ENCODE measurements at places on chromosomes 11 and 22.

- no peak for DNase-seq
Measured at GRCh38 chr11:37115963-37116362, 517.9 kb upstream of the RAG2 start.

DNA sequence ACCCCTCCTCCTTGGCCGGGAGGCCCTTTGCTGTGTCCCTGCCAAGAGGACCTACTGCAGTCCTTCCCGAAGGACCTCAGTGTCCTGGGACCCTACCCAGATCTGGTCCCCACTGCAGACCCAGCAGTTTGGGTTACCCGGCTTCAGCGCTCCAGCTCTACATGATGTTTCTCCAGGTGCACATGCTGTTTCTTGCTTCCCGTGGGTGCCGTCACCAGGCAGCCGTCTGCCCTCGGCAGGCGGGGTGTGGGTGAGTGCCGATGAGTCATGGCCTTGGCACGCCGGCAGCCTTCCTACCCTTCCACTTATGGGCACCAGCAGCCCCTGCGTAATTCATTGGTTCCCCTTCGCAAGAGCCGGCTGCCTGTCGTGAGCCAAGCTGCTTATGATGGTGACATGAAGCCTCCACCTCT, 101.8 kb downstream of the BCR start:
- no peak for DNase-seq

DNA sequence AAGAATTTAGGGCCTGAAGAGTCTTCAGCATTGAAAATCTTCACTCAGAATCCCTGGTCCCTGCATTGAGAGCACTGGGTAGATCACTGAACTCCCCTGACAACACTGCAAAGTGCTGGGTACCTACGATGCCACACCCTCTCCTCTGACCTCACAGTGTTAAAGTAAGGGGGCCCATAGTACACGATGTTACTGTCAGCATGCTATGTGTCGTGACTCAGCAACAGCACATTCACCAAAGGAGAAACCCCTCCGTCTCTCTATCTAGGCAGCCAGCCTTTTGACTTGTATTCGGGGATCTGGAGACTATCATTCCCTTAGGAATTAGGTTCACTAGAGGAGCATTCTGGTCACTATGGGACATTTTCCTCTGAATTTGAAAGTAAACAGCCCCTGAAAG, 67.4 kb upstream of the PITPNB start:
- DNase-seq, result no peak

GRCh38 chr22:23841292-23841691, 2.5 kb upstream of the DERL3 start:
- DNase-seq, result no peak

- DNase-seq, result no peak
Measured at GRCh38 chr22:46845296-46846149, 83.1 kb downstream of the TBC1D22A start.

- no peak for DNase-seq
Measured at GRCh38 chr11:5103066-5103465, 33.7 kb downstream of the OR52E1 start.

GRCh38 chr22:32211011-32211410, 6.1 kb upstream of the RFPL2 start:
- no peak for DNase-seq

DNA sequence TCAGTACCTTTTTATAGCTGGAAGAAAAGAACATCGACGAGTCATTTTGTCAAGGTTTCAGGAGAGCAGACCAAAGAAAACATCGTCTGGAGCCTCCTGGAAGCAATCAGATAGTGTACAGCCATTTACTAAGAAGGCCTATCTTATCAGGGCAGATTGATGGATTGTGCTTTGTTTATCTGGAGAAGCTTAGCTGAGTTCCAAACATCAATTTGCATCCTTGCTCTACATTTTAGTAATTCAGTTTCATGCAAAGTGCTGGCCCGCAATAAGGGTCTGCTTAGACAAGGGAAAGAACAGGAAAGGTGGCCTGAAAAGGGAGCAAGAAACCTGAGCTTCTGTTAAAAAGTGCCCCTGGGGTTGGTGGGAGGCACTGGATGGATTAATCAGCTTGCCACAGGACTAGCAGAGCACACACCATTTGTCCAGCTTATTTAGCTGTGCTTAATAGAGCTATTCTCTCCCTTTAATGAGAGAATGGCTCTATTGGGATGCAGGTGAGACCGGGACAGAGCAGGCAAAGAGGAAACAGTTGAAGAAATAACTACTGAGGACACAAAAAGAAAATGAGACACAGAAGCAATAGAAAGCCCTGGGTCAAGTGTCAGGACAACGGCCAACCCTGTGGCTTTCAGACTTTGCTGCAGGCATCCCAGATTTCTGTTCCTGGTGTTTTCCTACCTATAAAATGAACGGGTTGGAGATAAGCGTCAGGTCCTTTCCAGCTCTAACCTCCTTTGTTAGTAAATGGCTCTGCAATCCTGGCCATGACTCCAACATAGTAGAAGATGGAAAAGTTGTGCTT, 122.1 kb upstream of the TTC12 start:
- no peak for DNase-seq

- DNase-seq, result no peak
Measured at GRCh38 chr11:103682318-103683184, 353.9 kb upstream of the DDI1 start.

DNA sequence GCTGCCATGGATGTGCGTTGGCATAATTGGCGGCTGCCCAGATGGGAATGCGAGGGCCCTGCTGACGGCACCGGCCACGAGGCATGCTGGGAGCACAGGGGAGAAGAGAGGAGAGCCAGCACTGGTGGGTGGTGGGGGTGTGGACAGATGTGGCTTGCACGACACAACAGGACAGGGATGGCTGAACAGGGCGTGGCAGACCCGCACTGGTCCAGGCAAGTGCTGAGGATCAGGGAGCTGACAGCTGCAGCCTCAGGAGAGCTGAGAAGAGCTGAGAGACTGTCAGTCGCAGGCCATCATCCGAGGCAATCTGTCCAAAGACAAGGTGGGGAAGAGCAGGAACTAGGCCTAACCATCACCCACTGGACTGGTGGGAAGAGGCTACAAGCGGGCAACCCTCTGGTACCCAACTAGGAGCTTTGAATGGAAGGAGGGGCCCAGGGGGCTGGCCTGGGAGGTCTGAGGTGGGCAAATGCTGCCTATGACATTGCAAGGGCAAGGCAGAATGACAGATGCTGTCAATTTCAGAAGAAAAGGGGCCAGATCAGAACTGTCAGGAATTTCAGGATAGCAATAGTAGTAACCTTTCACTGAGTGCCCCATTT, 2.4 kb downstream of the GNB1L start:
- no peak for DNase-seq

GRCh38 chr11:115145324-115145723, 358.9 kb downstream of the CADM1 start:
- no peak for DNase-seq
